ENCODE measurements at places on chromosomes 11 and 22.

DNA sequence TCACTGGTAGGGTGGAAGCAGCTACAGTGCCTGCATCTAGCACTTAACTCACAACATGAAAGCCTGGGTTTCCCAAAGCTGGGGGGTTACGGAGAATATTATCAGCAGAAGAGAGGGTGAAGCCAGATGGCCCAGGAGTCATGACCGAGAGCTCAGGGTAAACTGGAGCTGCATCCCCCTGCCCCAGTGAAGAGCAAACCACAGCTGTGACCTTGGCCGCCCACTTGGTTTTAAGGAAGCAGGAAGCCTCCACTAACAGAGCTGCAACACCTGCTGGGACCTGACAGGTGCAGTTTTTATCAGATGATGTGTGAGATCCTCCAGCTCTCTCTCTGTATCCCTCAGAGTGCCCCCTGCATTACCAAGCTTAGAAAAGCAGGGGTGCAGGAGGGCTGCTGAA is 20.9 kb downstream of the TCP11L1 start:
- DNase-seq: no peak

- DNase-seq: no peak
Measured at GRCh38 chr11:97110376-97110775, 720.6 kb downstream of the JRKL start.

GRCh38 chr11:120622189-120622875 is 110.8 kb downstream of the GRIK4 start:
- no peak for DNase-seq

GRCh38 chr11:95372097-95372656 is 141.2 kb upstream of the SESN3 start:
- no peak for DNase-seq

DNA sequence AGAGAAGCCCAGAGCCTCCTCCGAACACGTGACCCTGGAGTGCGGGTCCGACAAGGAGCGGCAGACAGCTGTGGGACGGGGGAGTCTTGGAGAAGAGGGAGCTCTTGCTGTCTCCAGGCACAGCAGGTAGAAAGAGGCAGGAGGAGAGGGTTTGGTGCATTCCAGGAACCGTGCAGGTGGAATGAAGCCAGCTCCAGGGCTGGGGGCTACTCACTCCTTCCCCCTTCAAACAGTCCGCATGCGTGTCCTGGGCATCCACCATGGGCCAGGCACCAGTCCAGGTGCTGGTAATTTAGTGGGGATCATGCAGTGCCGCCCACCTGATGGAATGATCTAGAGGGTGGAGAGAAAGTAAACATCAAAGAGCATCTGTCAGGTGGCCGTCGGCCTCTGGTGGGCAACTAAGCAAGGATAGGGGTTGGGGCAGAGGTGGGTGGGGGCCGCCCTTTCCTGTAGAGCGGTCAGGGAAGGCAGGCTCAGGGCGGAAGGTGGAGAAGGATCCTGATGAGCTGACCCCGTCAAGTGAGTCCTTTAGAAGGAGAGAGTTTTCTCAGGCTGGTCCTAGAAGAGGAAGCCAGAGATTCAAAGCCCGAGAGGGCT is 850.0 kb downstream of the TBC1D22A start:
- no peak for DNase-seq

DNA sequence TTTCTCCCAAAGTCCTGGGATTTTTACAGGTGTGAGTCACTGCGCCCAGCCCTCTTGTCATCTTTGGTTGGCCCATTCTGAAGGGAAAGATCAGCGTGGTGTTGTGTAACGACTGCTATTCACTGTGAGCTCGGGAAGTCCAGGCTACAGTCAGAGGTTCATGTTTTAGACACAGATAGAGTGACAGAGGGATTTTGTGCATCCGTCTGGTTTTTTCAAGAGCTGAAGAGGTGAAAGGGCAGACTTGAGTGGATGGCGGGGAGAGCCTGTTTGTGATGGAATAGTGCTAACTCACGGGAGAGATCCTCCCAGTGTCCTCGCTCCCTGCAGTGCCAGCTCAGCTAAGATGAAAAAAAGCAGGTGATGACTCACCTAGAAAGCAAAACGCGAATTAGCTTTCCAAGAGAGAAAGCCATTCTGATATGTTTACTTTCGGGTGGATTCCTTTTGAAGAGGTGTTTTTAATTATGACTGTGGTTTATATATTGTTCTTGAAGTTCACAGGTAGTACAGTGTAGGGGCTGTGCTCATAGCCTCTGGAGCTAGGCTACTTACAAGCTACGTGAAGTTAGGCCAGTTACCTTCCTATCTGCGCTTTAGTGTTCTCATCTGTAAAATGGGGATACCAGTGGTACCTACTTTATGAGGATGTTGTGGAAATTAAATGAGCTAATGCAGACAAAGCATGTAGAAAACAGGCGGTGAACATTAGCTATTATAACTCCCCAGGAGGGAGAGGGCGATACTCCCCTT is 67.2 kb downstream of the C11orf91 start:
- no peak for DNase-seq

DNA sequence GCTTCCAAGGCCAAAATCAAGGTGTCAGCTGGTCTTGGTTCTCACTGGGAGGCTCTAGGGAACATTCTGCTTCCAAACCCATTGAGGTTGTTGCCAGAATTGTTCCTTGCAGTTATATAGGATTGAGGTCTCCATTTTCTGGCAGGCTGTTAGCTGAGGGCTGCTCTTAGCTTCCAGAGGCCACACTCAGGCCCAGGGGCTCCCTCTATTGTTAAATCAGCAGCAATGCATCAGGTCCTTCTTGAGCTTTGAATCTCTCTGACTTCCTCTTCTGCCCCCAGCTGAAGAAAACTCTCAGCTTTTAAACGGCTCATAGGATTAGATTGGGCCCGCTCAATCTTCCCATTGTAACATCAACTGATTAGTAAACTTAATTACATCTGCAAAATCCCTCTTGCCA is 39.3 kb upstream of the BSX start:
- DNase-seq: no peak

GRCh38 chr11:93574638-93575220 is 31.5 kb upstream of the SMCO4 start:
- no peak for DNase-seq

- DNase-seq: no peak
Measured at GRCh38 chr11:116853461-116854073, 16.1 kb upstream of the APOA1 start.

- no peak for DNase-seq
Measured at GRCh38 chr11:111777094-111778046, 11.2 kb upstream of the PPP2R1B start.

GRCh38 chr11:87185228-87185627 is 147.5 kb downstream of the TMEM135 start:
- DNase-seq: no peak

DNA sequence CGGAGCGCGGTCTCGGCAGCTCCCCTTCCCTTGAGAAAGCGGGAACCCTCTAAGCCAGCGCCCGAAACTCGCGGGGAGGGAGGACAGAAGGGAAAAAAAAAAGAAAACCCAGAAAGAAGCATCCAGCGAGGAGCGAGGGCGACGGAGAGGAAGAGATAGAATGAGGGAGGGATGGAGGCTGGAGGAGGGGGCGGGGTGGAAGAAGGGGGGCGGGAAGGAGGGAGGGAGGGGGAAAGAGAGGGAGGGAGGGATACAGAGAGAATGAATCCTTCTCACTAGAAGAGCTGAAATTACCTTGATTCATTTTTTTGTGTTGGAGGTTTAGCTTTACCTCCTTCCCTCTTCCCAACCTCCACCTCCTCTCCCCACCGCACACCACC is 19.3 kb upstream of the BDNF start:
- DNase-seq: no peak

Measured in cortex of kidney (tissue), 1 donor.